ENCODE measurements at places on chromosomes 3 and 15.

DNA sequence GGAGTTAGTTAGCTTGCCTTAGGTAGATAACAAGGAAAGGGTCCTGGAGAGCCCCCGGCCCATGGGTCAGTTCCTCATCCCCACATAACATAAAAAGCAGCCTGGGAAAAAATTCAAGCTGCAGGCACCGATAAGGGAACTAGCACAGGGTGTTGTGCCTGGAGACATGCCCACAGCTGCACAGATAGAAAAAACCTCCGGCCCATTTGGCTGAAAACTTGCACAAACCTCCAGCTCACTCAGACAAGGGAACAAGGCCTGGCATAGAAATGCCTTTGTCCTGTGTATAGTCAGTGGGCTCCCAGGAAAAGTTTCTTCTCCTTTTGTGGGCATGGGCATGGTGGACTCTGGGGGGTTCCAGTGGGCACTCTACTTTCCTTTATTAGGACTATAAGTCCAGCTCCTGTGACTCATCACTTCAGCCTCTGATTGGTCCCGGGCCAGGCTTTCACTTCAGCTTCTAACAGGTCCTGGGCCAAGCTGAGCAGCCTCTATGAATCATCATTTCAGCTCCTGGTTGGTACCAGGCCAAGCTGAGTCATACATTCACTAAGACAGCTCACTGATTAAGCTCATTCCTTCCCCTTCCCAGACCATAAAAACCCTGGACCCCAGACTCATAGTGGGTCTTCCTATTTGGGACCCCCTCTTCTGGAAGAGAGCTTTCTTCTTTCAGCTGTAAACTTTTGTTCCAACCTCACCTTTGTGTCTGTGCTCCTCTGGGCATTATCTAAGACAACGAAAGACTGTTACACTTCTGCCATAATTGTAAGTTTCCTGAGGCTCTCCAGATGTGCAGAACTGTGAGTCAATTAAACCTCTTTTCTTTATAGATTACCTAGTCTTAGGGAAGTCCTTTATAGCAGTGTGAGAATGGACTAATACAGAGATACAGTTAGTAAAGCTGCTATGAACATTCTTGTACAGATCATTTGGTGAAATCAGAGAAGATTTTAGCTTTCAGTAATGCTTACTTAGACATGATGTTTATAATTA is 348.0 kb upstream of the DPPA4 start:
- DNase-seq = no peak

- DNase-seq = no peak
These were observed 376.5 kb downstream of the TBL1XR1 start for GRCh38 chr3:176820764-176821163.

GRCh38 chr3:53554559-53555067 is 60.2 kb downstream of the CACNA1D start:
- no peak for DNase-seq

GRCh38 chr3:137204409-137204808 is 246.6 kb downstream of the IL20RB start:
- DNase-seq = no peak

GRCh38 chr3:38598791-38599190 is 50.7 kb downstream of the SCN5A start:
- no peak for DNase-seq

- no peak for DNase-seq
These were observed 86.0 kb downstream of the ECT2 start for GRCh38 chr3:172836390-172836997.

DNA sequence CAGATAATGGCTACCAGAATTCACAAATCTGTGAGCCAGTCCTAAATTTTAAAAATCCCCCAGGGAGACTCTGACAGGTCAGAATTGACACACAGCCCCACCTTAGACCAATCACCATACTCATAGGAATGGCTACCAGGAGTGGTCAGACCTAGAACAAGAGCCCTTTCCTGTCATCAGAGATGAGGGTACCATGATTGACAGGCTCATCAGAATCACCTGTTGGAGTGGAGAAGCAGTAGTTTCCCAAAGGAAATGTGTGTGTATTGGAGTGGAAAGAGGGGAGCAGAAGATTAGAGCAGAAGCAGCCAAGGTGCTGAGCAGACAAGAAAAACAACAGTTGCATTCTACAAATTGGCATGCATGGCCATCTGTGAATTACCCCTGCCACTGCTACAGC is 27.0 kb upstream of the SSR3 start:
- no peak for DNase-seq

GRCh38 chr15:94286583-94286982 is 55.2 kb downstream of the MCTP2 start:
- no peak for DNase-seq

- DNase-seq = no peak
These were observed 8.8 kb upstream of the C15orf61 start for GRCh38 chr15:67512140-67512539.

DNA sequence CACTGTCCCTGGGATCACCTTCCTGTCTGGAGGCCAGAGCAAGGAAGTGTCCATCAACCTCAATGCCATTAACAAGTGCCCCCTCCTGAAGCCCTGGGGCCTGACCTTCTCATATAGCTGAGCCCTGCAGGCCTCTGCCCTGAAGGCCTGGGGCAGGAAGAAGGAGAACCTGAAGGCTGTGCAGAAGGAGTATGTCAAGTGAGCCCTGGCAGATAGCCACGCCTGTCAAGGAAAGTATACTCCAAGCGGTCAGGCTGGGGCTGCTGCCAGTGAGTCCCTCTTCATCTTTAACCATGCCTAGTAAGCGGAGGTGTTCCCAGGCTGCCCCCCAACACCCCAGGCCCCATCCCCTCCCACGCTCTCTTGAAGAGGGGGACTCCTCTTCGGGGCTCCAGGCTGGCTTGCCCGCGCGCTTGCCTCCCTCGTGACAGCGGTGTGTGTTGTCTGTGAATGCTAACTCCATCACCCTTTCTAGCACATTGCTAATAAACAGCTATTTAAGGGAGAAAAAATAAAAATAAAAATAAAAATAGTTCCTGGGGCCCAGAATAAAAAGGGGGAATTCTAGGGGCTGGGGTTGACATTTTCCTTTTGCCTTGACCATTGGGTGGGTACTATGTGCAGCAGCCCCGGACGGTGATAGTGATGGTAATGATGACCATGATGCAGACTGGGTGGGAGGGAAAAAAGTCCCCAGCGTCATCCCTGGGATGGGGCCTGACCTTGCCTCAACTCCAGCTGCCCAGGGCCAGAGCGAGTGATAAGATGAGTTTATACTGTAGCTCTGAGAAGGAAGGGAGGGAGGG is 3.3 kb upstream of the ALAS1 start:
- no peak for DNase-seq

- DNase-seq = no peak
These were observed 10.6 kb downstream of the CLPX start for GRCh38 chr15:65174509-65174908.

GRCh38 chr3:100682056-100682853 is 27.0 kb upstream of the TFG start:
- no peak for DNase-seq

- no peak for DNase-seq
These were observed 631.3 kb downstream of the NSUN3 start for GRCh38 chr3:94693997-94694640.

DNA sequence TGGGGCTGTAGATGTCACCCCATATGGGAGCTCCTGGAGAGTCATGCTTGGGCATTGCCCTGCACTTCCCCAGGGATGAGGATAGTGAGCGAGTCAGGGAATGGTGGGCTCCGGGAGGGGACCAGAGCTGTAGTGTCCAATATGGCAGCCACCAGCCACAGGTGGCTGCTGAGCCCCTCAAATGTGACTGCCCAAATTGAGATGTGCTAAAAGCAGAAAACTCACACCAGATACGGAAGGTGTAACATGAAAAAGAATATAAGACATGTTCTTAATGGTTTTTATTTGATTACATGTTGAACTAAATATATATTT is 31.7 kb downstream of the GRIP2 start:
- DNase-seq = no peak

DNA sequence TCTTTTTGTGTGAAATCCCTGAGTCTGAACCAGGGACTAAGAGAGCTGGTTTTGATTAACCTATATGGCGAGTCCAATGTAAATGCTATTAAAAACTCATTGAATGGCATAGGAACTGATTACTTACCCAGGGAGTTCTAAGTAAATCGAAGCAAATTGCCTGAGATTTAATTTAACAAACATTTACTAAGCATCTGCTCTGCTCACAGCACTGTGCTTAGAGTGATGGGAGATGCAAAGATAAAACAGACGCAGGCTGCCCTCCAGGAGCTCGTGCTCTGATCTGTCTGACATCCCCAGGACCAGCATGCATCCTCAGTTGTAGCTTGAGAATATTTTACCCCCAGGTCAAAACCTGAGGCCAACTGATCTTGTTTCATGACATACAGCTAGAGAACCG is 247.9 kb downstream of the NR2F2 start:
- no peak for DNase-seq

GRCh38 chr15:37107071-37107743 is 6.9 kb upstream of the MEIS2 start:
- no peak for DNase-seq

- DNase-seq = no peak
These were observed 95.1 kb upstream of the PHLDB2 start for GRCh38 chr3:111763968-111764367.

DNA sequence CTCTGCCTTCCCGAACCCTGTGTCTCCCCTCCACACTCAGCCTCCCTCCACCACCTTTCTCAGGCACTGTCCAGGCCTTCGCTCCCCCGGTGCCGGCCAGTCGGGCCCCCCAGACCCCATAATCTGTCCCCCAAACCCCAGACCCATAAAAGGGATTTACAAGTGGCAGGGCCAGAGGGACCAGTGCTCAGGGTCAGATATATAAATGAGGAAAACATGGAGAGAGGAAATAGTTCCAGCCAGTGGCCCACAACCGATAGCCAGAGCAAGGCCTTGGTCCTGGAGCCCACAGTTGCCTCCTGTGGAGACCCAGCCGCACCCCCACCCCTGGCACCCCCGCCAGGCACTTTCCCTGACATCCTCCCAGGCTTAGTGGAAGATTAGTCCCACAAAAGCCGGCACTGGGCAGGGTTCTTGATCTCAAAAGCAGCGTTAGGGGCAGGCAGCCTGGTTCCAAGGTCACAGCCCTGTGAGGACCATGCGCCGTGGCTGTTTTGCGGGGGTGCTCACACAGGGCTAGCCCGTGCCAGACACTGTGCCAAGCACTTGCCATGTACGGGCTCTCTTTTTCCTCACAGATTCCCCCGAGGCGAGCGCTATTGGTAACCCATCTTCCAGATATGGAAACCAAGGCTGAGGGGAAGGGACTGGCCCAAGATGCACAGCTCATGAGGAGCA is 1.1 kb upstream of the PLXND1 start:
- no peak for DNase-seq

- DNase-seq = no peak
These were observed 205.0 kb upstream of the STAC start for GRCh38 chr3:36175113-36175812.

GRCh38 chr3:147412261-147412916 is 3.2 kb downstream of the ZIC1 start:
- DNase-seq = no peak

DNA sequence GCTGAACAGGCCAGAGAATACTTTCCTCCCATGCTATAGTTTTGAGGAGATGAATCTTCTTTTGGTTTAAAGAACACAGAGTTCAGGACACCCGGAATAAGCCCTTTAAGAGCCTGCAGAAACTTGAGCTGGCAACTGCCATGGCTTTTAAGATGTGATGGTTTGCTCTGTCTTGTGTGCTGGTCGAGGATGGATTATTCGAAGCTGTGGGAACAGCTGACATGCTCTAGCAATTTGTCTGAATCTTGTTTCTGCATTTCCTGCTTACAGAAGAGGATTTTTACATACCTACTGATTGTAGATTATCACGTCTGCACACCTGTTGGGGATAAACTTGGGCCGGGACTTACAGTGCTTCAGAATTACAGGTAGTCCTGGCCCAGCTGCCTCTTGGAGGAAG is 396.9 kb downstream of the LRTM1 start:
- DNase-seq = no peak

DNA sequence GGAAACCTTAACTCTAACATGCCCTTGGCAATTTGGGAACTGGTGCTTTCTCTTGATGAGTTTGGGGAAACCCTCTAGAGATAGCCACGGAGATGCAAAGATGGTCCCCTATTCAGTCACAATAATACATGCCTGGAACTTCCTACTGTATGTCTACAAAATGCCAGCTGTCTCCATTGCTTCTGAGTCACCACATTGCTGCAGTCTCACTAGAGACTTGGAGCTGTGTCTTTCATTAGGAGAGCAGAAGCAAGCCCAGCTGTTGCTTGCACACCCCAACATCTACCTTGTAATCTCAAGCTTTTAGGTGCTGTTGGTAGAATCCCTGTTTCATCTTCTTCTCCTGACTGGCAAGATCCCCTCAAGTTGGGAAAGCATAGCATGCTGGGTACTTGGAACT is 261.0 kb downstream of the ADAMTSL3 start:
- no peak for DNase-seq
